IMR-90 (cell line): ENCODE measurements at places on chromosomes 2 and 18. TPM values are rescaled to one million over a fixed set of nuclear protein-coding genes. Genes with fewer than 3 reads are reported as not detected.

Gene TMEM247
- total RNA-seq: not detected in 2 replicates

Gene STAT4
- 0.28 and 0.36 TPM in 2 replicates for total RNA-seq

Gene BARD1
- total RNA-seq: 30.6 and 34.6 TPM in 2 replicates

Gene PPP1R1C
- total RNA-seq: 0.28 and 0.36 TPM in 2 replicates

Gene POTEC
- not detected in 2 replicates for total RNA-seq

Gene DSG1
- total RNA-seq: not detected in 2 replicates

Gene TBR1
- not detected in 2 replicates for total RNA-seq

Gene SCN3A
- total RNA-seq: 0.90 and 1.4 TPM in 2 replicates

Gene MALL
- 1.6 and 2.2 TPM in 2 replicates for total RNA-seq

Gene TWIST2
- total RNA-seq: 9.3 and 14.7 TPM in 2 replicates

Gene GPR35
- total RNA-seq: 0.28 TPM in 1 of 2 replicates, not detected in the other

Gene MSTN
- under 0.01 TPM in 1 of 2 replicates, not detected in the other for total RNA-seq

Gene LRRTM4
- total RNA-seq: not detected in 2 replicates

Gene KLHL41
- 0.18 and 0.28 TPM in 2 replicates for total RNA-seq

Gene HOXD3
- not detected in 2 replicates for total RNA-seq
